ENCODE measurements at places on chromosomes 12 and 14.
A peak's percentile ranks its signal among the peaks of the same experiment; 100 is the strongest.

DNA sequence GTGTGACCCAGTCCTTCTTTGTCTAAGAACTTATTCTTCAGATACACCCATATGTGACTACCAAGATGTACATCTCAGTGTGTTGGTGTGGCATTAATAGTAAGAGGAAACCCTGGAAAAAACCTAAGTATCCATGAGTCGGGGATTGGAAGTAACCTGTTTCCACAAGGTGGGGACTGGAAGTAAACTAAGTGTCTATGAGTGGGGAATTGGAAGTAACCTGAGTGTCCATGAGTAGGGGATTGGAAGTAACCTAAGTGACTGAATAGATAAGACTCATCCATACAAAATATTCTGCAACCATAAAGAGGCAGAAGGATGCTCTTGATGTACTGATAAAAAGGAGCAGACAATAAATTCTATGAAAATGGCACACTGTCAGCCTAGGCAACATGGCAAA lies 184.7 kb downstream of the PHETA1 start:
- no peak for DNase-seq

DNA sequence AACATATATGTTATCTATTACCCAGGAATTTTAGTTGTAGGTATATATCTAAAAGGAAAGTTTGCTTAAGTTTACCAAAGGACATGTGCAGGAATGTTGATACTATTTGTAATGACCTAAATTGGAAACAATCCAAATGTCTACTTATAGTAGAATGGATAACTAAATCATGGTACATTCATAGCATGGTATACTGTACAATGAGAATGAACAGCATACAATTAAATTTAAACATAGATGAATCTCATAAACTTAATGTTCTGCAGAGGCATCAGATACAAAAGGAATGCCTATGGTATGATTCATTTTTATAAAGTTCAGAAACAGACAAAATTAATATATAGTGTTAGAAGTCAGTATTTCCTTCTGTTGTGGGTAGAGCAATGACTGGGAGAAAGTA lies 135.4 kb downstream of the GPHN start:
- DNase-seq: no peak

DNA sequence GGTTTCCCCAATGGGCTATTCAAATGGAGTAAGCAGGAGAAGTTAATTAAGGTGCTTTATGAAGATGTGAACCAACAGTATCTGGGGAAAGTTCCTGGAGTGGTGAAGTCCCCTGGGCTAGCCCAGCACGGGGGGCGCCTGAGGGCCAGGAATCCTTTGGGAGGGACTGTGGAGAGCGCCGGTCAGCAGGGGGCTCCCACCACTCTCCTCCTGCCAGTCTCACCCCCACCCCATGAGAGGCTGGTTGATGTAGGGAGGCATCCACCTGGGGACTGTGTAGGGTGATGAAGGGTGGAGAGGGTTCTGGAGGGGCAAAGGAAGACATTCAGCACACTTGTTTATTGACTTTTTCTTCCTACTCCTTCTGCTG lies 4.4 kb downstream of the CEBPE start:
- DNase-seq: no peak

- DNase-seq: no peak
Observed at GRCh38 chr12:113136128-113136989, 798 bp upstream of the RASAL1 start.

DNA sequence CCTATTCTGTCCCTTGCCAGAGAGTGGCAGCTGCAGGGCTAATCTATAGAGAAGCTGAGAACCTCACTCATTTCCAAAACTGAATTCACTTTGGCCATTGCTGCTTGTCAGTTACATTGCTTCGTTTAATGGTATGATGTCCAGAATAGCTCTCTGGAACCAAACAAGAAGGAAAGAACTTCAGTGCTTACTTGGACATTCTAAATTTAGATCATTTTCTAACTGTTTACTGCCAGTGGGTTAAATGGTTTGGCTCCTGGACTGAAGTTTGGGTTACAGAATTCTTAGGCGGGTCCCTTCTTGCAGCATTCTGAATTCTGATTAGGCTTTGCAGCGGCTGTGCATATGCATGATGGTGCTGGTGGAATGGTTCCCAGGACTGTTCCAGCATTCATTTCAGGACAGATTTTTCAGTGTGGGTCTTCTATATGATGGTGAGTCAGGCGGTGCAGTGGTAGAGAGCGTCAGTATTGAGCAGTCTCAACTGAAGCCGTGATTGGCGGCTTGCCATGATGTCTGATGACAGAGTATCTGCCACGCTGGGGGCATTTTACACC lies 148.7 kb downstream of the DYRK2 start:
- DNase-seq: no peak

GRCh38 chr14:24659916-24660570 lies 26.1 kb upstream of the GZMB start:
- peak; percentile 48 for DNase-seq

DNA sequence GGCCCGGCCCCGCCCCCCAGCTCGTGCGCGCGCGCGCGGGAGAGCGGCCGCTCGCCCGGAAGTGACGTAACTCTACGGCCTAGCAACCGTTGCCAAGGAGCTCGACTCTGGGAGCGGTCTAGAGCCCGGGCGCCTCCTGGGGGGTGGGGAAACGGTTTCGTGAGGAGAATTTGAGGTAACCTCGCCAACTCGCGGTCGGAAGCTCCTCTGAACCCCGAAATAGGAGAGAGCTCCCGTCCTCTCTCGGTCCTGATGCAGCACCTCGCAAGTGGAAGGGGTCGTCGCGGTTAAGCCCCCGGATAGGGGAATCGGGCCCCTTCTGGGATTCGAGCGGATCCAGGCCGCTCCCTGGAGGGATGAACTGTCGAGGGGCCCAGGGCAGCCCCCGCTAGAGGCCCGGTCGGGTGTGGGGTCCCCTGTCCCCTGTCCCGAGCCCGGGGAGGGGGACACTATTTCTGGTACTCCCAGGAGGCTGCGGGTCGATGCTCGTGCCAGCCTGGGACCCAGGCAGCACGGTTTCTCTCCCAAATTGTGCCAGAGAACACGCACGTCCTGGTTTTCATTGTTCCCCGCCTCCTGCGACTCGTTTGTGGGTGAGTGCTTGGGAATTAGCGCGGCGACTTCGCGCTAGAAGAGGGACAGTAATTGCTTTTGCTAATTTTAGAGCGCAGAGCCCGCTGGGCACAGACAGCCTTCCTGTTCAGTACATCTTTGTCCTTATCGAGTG lies at the start of gene IFT81:
TSS of gene IFT81 (plus strand) at position 89 of the 727 bp plus-strand sequence. CDS start 3,024 bp downstream, outside the sequence.
- peak; percentile 97 for DNase-seq

- no peak for DNase-seq
Observed at GRCh38 chr12:124520265-124520701, 47.1 kb downstream of the NCOR2 start.

GRCh38 chr14:33465846-33466700 lies 484.8 kb downstream of the EGLN3 start:
- no peak for DNase-seq

DNA sequence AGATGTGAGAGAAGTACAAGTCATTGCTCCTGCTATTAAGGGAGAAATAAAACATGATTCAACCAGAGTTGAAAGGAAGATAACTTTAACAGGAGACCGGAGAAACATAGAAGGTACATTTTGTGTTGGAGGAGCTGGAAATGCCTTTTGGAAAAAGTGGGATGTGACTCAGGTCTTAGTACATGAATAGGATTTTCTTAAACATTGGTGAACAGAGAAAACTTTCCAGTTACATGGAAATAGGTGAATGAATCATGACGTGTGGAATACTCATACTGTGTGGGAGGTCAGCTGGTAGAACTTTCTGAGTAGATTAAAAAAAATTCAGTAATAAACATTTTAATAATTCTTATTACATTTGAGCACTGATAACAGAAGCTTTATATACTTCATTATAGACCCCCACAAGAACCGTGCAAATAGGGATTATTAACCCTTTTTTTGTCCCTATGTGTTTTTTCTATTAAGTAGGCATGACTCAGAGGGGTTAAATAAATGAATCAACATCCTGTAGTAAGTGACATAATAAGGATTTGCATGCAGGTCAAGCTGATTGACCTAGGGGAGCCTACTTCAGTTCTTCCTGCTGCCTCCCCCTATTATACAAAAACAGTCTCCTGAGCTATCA lies 710.5 kb downstream of the NOVA1 start:
- no peak for DNase-seq

GRCh38 chr14:29829851-29830250 lies 97.8 kb downstream of the PRKD1 start:
- no peak for DNase-seq

GRCh38 chr12:112992541-112993398 lies 14.5 kb downstream of the OAS2 start:
- DNase-seq: peak; percentile 76

DNA sequence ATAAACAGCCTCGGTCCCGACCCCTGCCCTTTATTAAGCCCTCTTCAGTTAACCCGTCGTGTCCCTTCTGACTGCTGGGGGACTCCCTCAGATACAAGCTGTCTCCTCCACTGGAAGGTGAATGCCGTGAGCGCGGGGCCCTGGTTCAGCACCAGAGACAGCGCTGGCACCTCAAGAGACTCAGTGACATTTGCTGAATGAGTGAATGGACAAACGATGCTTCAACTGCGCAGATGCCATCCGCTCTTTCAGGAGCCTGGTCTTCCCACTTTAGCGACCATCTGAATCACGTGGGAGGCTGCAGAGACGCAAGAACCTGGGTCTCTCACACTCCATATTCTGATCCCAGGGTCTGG lies 92.6 kb upstream of the SFSWAP start:
- DNase-seq: no peak

GRCh38 chr12:49066120-49066519 lies 3.7 kb downstream of the RHEBL1 start:
- DNase-seq: no peak

DNA sequence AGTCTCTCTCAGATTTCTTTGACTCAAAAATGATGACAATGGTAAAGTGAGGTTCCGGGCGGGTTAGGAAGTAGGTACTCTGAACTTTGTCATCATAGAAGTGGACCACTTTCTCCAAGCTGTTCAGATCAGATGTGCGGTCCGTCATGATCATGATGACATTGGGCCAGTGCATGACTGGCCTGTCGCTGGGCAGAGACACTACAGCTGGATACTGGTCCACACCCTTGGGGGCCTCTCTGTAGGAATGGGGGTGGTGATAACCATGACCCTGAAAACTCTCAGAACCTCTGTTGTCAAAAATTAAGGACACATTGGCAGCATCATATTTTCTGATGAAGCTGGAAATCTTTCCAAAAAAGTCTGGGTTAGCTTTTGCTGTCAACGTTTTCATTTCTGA lies 28.2 kb downstream of the KICS2 start:
- DNase-seq: no peak

DNA sequence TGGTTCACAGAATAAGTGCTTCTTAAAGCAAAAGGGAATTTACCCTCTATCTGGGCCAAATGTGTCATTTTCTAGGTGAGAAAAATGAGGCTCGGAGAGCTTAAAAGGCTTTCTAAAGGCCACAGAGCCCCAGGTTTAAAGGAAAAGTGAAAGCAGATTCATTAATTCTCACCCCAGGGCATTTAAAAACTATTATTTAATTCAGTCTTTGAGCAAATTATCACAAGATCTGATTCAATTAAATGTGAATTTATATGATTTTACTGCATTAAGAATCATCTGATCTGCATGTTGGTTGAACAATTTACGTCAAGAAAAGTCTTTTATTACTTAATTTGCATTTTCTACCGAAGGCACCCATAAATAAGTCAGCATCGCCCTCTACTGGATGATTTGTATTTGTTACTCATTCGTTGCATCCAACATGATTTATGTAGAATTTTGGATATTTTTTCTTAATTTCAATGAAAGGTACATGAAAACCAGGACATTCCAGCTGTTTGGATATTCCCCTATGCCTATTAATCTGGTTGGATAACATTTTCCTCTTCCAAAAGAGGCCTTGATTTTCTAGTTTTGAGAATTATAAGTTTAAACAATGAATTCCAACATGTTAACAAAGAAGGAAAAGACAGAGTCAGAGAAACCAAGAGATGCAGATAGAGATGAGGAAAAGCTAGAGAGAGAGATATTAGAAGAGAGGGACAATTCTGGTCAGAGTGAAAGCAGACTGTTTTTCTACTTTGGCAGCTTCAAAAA lies 19.1 kb upstream of the DHRS7 start:
- peak; percentile 88 for DNase-seq

- no peak for DNase-seq
Observed at GRCh38 chr14:78152201-78153063, 17.7 kb upstream of the NRXN3 start.

DNA sequence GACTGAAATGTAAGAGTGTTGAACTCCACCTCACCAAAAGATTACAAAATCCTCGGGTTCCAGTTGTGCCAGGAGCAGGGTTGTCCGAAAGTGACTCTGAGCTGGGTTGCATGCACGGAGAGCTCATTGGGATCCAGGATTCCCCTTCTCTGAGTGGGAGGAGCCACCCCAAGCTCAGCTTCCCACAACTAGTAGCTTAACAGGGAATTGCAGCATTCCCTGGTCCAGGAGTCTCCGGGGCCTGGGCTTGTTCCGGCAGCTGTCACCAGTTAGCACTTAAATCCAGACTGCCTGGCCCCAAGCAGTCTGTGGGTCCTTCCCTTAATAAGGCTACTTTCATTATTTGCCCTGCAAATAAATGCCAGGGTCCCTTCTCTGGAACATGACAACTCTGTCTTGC lies 50.1 kb downstream of the CD9 start:
- no peak for DNase-seq

GRCh38 chr14:34662561-34663088 lies 32.7 kb upstream of the SNX6 start:
- no peak for DNase-seq

DNA sequence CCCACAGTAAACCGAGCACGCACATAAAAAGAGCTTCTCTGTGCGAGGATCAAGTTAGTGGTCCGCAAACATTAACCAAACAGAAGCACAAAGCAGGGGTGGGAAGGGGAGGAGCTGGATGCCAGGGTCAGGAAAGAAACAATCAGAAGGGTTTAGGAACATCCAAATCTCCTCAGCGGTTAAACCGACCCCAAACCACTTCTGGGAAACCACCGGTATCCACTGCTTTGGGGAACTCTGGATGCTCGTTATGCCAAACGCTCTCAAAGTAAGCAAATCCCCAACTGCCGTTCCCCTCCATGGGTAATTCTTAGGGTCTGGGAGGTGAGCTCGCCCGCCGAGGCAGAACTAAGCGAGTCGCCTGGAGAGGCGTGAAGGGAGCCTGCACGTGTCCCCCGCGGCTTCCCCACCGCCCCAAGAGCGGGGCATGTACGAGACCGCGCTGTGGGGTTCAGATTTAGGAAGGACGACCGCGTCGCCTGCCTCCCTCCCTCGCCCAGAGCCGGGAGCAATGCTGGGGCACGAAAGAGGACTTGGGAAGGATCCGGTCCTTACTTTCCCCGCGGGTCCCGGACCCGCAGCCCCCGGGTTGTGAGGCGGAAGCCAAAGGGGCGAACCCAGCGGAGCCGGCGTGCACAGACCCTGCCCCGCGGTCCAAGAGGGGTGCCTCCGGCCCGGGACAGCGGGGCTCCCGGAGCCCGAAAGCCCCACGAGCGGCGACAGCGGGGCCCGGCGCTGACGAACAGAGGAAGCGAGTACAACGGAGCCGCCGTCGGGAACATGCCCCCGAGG lies 711 bp downstream of the SBNO1 start:
- peak; percentile 56 for DNase-seq

- DNase-seq: no peak
Observed at GRCh38 chr14:105169776-105170655, 1.4 kb upstream of the JAG2 start.

DNA sequence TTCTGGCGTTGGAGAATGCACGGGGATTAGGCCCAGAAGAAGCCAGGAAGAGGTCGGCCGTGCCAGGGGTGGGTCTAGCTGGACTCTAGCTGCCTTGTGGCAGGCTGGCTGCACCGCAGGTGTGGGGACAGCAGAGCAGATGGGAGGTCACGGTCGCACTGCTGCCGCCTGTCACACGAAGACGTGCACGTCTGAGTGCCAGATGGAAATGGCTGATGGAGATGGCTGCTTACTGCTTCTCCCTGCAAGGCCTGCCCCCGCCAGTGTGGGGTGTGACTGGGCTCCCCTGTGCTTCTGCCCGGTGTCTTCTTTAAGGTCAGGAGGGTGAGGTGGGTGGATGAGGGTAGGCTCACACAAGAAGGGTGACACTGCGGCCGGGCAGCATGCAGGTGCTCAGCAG lies 79.0 kb downstream of the MOK start:
- DNase-seq: no peak

Data from natural killer cell (primary cell).